ENCODE measurements at places on chromosomes 5 and 9.

- DNase-seq = no peak
These were observed 44.6 kb downstream of the KCNT1 start for GRCh38 chr9:135746565-135746964.

GRCh38 chr9:1272488-1272887 is 222.3 kb downstream of the DMRT2 start:
- no peak for DNase-seq

DNA sequence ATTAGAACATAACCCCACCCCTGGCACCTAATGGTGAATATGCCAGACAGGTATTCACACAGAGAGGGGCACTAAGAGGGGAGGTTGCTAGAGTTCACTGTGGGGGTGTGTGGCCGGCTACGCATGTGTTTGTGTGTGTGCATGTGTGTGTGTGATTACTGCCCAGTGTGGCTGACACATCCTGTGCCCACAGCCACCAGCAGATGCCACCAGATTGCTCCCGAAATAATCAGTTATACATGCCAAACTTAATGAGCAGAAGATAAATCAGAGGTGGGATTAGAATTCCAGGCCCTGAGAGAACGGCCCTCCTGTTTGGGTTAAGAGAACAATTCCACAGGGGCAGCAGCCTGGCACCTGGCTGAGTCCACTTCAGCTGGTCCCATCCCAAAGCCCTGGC is 91.8 kb upstream of the TBCA start:
- DNase-seq = no peak

GRCh38 chr9:84501587-84501986 is 161.0 kb upstream of the SLC28A3 start:
- DNase-seq = no peak

DNA sequence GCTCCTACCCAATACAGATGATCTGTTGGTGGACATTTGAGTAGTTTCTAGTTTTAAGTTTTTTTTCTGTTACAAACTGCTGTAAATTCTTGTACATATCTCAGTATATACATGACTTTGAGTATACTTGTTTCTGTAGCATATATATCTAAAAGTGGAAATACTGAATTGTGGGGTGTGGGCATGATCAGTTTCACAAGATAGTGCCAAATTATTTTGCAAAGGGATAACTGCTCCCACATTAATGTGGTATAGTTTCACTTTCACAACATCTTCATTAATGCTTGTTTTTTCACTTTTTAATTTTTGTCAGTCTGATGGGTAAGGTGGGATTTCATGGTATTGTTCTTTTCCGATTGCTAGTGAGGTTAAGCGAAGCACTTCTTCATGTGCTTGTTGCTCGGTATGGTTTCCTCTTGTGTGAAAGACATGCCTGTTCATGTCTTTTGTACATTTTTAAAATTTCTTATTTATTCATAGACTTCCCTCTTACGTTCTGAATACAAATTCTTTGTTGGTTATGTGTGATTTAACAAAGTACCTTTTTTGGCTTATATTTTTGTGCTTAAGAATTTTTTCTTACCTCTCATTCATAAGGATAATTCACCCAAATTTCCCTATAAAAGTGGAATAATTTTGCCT is 103.5 kb downstream of the CDC42SE2 start:
- no peak for DNase-seq

DNA sequence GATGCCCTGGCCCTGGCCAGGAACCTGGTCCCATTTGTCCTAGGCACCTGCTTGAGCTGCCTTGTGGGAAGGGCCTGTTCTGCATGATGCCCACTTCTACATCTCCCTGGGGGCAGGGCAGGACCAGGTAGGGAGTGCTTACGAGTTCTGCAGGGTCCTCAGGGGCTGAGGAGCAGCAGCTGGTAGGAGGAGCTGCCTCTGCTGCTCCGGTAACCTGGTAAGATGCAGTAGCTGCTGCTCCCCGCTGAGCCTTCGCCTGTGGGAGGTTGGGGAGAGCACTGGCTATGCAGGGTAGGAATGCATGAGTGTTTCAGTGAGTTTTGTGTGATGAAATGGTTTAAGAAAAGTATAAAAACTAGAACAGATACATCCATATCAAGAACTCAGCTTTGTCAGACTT is 13.6 kb downstream of the LRRC8A start:
- DNase-seq = no peak

DNA sequence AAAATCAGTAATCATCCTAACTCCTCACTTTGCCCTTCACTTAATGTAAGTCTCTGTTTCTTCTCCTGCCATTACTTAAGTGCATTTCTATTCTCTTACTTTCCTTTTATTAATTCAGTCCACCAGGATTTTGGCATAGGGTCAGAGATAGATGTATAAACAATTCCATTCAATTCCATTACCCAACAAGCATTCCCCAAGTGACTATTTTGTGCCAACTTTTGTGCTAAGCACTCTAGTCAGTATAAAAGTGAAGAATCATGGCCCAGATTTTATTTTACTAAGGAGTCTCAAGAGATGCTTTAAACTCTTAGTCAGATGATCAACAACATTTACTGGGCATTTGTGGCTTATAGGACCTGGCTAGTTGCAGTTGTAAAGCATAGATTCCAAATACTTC is 159.3 kb downstream of the DMAC1 start:
- DNase-seq = no peak

GRCh38 chr9:12085399-12085798 is 607.8 kb upstream of the TYRP1 start:
- no peak for DNase-seq

- DNase-seq = no peak
These were observed 35.5 kb downstream of the KCTD16 start for GRCh38 chr5:144206141-144206540.

- DNase-seq = peak; percentile 58
These were observed 221.9 kb downstream of the IRX2 start for GRCh38 chr5:2529371-2530092.

DNA sequence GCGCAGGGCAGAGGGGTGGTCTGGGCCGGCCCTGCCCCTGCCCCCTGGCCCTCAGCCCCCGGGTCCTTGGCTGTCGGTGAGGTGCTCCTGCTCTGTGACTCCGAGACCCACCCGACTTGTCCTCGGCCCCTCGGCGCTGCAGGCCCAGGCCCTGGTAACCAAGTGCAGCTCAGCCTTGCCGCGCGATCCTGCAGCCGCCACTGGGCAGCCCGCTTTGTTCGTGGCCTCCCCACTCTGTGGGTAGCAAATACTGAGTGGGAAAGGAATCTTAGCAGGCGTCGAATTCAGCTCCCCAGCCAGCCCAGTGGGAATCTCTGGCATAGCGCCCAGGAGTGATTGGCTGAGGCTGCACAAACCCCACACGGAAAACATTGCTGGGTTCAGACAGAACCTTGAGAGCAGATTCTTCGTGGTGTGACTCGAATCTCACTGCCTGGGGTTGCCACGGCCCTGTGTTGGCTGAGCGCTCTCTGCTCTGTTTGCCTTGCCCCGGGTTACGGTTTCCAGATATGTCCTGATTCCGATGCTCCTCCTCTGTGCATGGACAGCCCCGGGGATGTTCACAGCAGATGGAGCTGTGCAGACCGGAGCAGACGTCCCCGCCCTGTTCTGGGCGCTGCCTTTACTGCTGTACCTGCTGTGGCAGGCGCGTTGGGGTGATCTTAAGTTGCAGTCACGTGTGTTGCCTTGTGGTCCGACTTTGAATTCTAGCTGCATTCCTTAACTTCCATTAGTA is 13.4 kb upstream of the EXOC3 start:
- DNase-seq = no peak

DNA sequence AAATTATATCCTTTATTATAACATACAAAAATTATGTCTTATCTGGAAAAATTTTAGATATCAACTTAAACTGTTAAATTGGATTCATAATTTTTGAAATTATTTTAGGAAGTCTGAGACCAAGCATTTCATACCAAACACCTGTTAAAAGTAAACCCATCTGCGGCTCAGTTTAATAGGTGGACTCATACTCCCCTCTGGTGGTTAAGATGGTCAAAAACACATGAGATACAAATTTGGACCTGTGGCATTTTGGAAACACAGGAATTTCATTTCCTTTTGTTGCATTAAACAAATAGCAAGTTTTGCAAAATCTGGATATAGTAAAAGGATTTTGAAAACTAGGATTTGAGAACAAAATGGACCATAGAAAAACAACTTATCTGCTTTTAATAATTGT is 53.7 kb downstream of the RGMB start:
- peak; percentile 14 for DNase-seq

DNA sequence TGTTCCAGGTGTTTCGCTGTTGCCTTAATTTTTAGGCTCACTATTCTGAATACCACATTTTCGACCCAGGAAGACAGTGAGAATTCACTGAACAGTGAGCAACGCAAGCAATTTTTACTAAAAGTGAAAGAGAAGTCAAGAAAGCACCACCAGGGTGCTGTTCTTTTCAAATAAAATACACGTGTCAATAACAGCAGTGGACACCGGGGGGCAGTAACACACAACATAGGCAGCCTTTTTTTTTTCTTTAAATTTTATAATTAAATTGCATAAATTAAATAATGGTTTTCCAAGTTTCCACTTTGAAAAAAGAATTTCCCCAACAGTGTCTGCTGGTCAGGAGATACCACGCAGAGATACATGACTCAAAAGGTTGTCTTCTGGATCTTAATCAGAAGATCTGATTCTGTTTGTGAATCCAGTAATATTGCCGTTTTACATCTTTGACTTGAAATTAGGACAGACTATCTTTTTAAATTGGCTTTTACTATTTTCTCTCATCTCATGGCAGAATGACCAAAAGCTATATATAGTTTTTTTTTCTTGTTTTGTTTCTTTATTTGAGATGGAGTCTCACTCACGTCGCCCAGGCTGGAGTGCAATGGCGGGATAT is 47.1 kb upstream of the SH3GL2 start:
- peak; percentile 8 for DNase-seq

GRCh38 chr9:82108941-82109340 is 120.4 kb downstream of the SPATA31D1 start:
- DNase-seq = no peak

DNA sequence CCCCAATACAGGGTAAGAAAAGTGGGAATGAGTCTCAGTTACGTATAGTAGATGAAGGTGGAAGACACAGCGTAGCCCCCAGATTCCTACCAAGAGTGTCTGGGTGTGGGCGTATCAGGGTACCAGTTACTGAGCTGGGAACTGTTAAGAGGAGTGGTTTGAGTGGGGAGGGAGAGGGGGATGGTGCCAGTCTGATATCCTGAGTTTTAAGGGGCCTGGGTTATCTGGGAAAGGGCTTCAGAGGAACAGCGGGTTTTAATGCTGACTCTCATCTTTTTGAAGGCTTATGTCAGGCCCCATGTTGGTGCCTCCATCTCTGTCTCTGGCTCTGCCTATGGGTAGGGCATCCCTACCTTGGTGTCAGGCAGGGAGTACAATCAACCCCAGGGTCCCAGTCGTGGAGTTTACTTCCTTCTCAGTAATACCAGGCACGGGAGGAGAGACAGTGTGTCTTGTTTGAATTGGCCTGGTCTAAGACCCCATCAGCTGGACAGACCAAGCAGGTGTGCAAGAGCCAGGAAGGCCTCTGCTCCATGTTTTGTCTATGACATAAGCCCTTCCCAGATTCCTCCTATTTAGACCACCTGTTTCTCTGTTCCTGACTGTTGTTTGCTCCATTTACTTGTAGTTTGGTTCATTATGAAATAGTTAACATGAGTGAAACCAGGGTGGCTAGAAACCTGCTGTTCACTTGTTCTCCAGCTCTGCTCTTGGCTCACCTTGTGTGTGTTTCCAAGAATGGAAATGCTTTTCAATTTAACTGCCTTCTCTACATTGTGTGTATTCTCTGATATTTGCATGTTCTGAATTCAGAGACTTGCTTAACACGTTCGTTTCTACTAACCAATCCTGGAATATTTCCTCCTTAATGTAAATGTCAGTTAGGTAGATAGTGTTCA is 125.6 kb downstream of the DAB2IP start:
- DNase-seq = no peak

DNA sequence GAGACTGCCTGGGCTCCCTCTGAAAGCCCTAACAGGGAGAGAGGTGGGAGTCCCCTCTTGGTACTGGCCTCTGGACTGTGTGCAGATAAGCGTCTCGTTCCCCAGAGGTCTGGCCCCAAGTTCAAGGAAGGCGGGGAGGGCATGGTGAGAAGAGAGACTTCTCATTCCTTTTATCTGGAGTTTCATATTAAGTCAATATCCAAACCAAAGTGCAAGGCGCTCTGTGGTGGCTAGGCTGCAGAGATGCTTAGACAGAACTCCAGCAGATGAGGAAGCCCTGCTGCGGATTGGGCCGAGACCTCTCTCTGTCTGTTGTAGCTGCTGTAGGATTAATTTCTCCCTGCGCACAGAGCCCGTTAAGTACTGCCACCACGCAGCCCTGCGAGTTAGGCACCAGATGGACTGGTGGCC is 16.0 kb downstream of the MVB12B start:
- no peak for DNase-seq

DNA sequence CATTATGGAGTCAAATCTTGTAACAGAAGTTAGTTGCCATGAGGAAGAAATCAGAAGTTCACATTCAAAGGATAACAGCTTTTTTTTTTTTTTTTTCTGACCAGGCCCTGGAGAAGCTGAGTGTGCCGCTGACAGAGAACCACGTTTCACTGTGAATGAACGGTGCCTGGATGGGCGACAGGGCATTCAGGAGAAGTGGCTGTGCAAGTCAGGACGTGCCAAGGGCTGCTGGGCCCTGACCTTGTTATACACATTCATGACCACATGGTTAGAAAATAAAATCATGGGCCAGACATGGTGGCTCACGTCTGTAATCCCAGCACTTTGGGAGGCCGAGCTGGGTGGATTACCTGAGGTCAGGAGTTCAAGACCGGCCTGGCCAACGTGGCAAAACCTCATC is 91.6 kb downstream of the ANKH start:
- DNase-seq = no peak

- DNase-seq = no peak
These were observed 1.4 kb downstream of the NDUFA8 start for GRCh38 chr9:122158202-122158601.

GRCh38 chr5:170861667-170861916 is 226 bp upstream of the RANBP17 start:
- DNase-seq = no peak

DNA sequence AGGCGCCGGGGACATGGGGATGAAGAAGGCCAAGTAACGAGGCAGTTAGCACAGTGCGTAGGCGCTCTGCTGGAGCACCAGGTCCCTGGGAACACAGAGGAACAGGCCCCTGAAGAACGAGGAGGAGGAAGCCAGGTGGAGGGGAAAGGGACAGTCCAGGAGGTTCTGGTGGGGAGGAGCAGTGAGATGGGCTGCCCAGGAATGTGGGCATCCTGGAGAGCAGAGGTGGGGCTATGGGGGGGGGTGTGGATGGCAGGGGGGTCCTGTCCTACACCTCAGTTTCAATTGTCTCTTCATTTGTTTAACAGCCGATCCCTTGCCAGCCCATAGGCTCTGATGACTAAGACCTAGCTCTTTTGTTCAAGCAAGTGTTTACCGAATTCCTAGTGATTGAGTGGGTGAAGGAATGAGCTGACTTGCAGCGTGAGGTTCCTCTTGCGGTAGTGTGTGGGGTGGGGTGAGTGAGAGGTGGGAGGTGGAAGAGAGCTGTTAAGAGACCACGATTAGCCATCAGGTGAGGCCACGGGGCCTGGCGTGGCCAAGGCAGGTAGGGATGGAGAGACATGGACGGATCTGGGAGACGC is 8.4 kb upstream of the PHYHD1 start:
- no peak for DNase-seq

DNA sequence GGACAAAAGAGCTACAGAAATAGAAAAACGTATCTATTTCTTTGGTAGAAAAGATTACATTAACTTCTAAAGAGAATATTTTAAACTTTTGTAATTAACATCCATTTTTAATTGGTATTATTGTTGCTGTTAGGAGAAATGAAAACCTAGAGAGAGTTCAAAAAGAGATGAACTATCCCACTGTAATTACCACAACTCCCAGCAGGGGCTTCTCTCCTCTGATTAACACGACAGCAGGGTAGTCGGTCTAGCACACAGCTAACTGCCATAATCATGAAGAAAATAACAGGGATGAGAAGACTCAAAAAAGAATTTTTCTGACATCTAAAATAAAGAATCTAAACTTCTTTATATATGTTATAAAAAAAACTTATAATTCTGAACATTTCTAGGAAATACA is 86.2 kb upstream of the CDH9 start:
- peak; percentile 75 for DNase-seq

Measured in NCI-H748 treated with DMSO at 0.1 percent for 48 hours (cell line).